Activated CD8-positive, alpha-beta T cell treated with anti-CD3 and anti-CD28 coated beads for 36 hours (primary cell): ENCODE measurements at places on chromosomes 13 and 19.

- H3K36me3 ChIP-seq, result no peaks in the 10 kb centered on the region
- DNase-seq, result no peak
- H3K27me3 ChIP-seq, result no peaks in the 10 kb centered on the region
Observed at GRCh38 chr13:35512271-35512920, 35.9 kb upstream of the MAB21L1 start.

DNA sequence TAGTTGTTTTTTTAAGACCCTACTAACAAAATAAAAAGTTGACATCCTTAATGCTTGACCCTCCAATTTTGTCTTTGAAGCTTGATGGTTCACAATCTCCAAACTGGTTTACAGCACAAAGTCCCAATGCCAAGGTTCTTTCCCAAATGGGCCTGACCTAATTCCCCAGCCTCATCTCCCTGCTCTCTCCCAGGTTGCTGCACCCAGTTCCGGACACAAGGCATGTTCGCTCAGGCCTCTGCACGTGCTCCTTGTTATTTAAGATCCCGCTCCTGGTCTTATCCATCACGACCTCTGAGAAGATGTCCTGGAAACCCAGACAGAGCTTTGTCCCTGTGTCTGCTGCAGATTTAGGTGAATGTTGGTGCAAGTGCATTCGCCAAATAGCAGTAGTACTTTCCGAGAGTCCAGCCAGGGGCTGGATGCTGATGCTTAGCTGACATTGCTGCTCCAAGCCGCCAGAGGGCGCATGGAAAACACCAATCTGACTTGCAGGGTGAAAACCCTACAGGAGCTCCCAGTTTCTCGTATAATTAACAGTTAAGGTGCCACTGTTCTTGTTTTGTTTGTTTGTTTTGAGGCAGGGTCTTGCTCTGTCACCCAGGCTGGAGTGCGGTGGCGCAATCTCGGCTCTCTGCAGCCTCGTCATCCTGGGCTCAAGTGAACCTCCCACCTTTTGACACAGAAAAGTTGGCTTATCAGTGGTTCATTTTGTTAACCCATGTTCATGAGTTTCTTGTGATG is 18.5 kb downstream of the LYPD3 start:
- H3K36me3 ChIP-seq, result no peaks in the 10 kb centered on the region
- H3K4me1 ChIP-seq, result peaks cover 18% of the 10 kb centered on the region
- no peaks in the 10 kb centered on the region for H3K27me3 ChIP-seq
- H3K4me3 ChIP-seq, result no peak overlapping the region
- DNase-seq, result peak; percentile 84

DNA sequence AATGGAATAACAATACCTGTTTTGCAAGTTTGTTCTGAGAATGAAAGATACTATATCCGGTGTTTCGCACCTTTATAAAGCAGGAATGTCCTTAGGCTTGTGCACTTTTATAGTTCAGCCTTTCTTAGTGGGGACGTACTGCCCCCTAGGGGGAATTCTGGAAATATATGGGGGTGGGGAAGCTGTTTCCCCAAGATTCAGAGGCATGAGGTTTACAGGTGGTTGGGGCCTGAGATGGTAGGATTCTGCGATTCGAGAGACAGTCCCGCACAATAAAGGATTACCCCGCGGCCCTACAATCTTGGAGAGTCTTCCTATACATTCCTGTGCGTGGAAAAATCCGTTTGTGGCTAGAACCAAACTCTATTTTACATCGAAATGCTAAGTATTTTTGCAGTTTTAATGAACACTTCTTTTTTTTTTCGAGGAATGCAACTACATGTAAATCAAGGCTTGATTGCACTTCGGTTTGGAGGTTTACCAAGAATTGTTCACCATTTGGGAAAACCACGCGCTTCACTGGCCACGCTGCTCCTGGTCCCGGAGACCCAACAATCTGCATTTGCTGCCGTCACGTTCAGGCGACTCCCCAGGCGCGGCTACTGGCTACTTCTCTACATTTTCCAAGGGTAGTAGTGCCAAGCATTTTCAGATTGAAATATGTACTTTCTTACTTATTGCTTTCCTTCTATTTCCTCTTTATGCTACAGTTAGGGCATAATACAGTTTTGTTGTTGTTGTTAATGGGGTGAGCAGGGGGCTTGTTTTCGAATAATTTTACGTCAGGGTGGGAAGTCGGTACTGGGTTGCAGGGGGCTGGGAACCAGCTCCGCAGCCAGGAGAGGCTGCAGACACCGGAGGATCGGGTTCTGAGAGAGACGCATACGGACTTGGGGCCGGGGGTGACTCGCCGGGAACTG is 830 bp downstream of the NEK5 start:
- peaks cover 15% of the 10 kb centered on the region for H3K4me1 ChIP-seq
- peak; percentile 65 for DNase-seq
- no peaks in the 10 kb centered on the region for H3K36me3 ChIP-seq
- peaks cover 17% of the 10 kb centered on the region for H3K27me3 ChIP-seq

- H3K4me1 ChIP-seq, result peaks cover 75% of the 10 kb centered on the region
- DNase-seq, result peak; percentile 53
- H3K36me3 ChIP-seq, result peaks cover under 1% of the 10 kb centered on the region
- no peaks in the 10 kb centered on the region for H3K27me3 ChIP-seq
- peak overlapping the region; percentile 68 for H3K4me3 ChIP-seq
- H3K27ac ChIP-seq, result peak overlapping the region; percentile 89
Observed at GRCh38 chr19:9862938-9863337, 27.8 kb downstream of the PIN1 start.

GRCh38 chr13:79226250-79226649 is 179.8 kb downstream of the RBM26 start:
- H3K27ac ChIP-seq, result no peak overlapping the region
- H3K27me3 ChIP-seq, result peaks cover 8% of the 10 kb centered on the region
- H3K4me3 ChIP-seq, result no peak overlapping the region
- H3K4me1 ChIP-seq, result no peaks in the 10 kb centered on the region

DNA sequence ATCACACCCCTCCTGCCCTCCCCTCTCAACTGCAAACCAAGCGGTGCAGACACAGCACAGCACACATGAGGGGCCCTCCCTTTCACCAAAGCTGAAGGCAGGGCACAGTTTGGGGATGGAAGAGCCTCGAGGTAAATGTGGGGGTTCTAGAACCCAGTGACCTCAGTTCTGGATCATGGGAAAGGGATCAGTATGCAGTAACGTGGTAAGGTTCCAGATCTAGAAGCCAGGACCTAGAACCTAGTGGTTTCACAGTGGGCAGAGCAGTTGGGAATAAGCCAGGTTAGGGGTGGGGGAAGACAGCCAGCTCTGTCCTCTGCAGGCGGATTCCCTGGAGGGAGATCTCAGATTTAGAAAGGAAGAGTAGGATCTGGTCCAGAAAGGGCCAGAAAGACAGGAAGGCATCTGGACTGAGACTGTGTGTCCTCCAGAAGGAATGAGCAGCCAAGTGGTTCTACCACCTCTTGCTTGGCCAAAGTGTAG is 3.1 kb downstream of the FTL start:
- H3K36me3 ChIP-seq, result peaks cover 43% of the 10 kb centered on the region
- peaks cover 36% of the 10 kb centered on the region for H3K4me1 ChIP-seq
- no peak for DNase-seq
- H3K27ac ChIP-seq, result peak overlapping the region; percentile 100

GRCh38 chr13:108034909-108035410 is 180.4 kb downstream of the LIG4 start:
- peaks cover 2% of the 10 kb centered on the region for H3K4me1 ChIP-seq
- no peak overlapping the region for H3K4me3 ChIP-seq
- no peak for DNase-seq
- no peak overlapping the region for H3K27ac ChIP-seq
- H3K36me3 ChIP-seq, result no peaks in the 10 kb centered on the region
- no peaks in the 10 kb centered on the region for H3K27me3 ChIP-seq

- H3K4me1 ChIP-seq, result no peaks in the 10 kb centered on the region
- H3K27me3 ChIP-seq, result no peaks in the 10 kb centered on the region
- H3K27ac ChIP-seq, result no peak overlapping the region
- H3K36me3 ChIP-seq, result no peaks in the 10 kb centered on the region
- H3K4me3 ChIP-seq, result no peak overlapping the region
Observed at GRCh38 chr13:82717249-82717648, 1165.0 kb downstream of the SLITRK1 start.

- no peaks in the 10 kb centered on the region for H3K36me3 ChIP-seq
- peaks cover 4% of the 10 kb centered on the region for H3K27me3 ChIP-seq
- H3K4me3 ChIP-seq, result no peak overlapping the region
- peaks cover 26% of the 10 kb centered on the region for H3K4me1 ChIP-seq
Observed at GRCh38 chr13:44770951-44771350, 194.8 kb upstream of the TSC22D1 start.

DNA sequence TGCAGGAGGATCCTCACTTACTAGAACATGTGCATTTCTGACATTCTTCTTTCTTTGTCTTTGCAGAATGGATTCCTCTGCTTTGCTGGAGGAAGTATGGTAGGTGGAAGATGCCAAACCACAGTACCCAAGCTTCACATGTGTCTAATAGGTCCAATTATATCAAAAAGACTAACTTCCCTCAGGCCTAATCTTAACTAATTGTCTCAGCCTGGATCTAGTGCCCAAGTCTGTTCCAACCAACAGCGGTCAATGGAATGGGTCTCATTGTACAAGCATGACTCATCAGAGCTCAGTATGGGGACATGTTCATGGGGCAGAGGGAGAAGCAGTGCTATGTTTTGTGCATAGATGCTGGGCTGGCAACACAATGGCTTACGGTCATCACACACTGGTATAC is 81.6 kb upstream of the CSNK1A1L start:
- H3K4me1 ChIP-seq, result no peaks in the 10 kb centered on the region
- H3K27me3 ChIP-seq, result no peaks in the 10 kb centered on the region
- H3K27ac ChIP-seq, result no peak overlapping the region
- no peak for DNase-seq

DNA sequence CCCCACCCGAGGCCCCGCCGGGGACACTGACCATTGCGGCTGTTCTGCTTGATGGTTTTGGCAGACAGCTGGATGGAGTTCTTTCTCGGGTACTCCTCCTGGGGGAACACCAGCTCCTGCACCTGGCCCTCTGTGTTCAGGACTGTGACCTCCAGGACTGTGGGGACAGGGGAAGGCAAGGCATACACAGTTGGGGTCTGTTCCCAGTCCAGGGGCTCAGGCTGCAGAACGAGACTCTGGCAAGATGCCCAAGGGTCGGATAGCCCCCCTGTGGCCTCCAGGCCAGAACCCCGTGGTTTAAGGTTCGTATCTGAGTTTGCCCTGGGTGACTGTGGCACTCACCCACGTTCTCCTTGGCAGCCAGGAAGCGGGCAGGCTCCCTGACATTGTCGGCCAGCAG is 22.7 kb upstream of the ASF1B start:
- H3K4me3 ChIP-seq, result no peak overlapping the region
- no peak for DNase-seq
- H3K27ac ChIP-seq, result no peak overlapping the region
- no peaks in the 10 kb centered on the region for H3K27me3 ChIP-seq
- H3K4me1 ChIP-seq, result no peaks in the 10 kb centered on the region

- peaks cover 10% of the 10 kb centered on the region for H3K36me3 ChIP-seq
- H3K27ac ChIP-seq, result no peak overlapping the region
- no peak overlapping the region for H3K4me3 ChIP-seq
- no peak for DNase-seq
- peaks cover 51% of the 10 kb centered on the region for H3K4me1 ChIP-seq
Observed at GRCh38 chr13:46647512-46648065, 94.6 kb downstream of the LRCH1 start.

DNA sequence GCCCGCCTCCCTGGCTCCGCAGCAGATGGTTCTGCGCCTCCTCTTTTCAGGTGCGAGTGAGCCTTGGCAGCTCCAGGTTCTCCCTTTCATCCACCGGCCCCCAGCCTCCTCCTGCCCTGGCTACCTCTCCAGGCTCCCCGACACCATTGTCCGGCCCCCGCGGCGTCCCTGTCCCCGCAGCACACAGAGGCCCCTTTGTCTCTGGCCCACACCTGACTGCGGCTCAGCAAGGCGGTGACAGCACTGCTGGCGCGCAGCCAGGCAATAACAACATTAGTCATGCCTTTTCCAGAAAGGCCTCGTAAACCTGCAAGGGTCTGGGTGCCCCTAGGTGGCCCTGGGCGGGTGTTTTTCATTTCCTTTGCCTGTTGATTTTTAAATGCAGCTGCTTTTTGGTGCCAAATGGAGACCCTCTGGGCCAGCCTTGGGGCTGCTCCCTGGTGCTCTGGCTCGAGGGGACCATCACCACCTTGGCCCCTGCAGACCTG is 73.2 kb upstream of the MEDAG start:
- peak; percentile 85 for DNase-seq
- H3K36me3 ChIP-seq, result no peaks in the 10 kb centered on the region
- no peak overlapping the region for H3K4me3 ChIP-seq
- H3K27ac ChIP-seq, result no peak overlapping the region

DNA sequence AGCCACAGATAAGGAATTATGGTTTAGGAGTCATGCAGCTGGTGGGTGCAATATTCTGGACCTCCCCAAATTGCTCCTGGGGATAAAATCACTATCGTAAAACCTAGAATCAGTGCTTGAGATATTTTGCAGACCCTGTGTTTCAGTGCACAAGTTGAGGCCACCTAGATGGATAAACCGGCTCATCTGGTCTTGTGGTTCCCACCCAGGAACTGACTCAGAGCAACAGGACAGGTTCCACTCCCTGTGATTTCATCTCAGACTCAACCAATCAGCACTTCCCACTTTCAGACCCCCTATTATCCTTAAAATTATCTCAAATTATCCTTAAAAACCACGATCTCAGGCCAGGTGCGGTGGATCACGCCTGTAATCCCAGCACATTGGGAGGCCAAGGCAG is 21.0 kb downstream of the FBXL12 start:
- H3K27ac ChIP-seq, result no peak overlapping the region
- no peak for DNase-seq
- H3K27me3 ChIP-seq, result no peaks in the 10 kb centered on the region
- H3K36me3 ChIP-seq, result peaks cover 8% of the 10 kb centered on the region
- no peak overlapping the region for H3K4me3 ChIP-seq

DNA sequence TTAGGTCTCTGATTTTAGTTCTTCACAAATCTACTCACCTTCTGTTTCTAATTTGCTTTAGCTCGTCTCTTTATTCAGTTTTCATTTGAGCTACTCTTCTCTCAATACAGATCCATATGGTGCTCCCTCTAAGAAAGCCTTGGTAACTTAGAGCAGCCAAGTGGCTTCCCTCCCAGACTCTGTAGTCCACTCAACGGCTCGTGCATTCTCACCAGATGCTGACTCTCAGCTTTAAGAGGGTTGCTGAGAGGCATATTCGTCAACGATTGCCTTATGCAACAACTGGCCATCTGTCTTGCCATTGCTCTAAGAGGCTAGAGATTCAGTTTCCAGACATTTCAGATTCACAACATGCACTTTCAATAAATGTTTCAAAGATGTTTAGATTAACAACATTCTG is 785.8 kb upstream of the SLC10A2 start:
- H3K27ac ChIP-seq, result no peak overlapping the region
- no peaks in the 10 kb centered on the region for H3K27me3 ChIP-seq
- no peaks in the 10 kb centered on the region for H3K36me3 ChIP-seq

GRCh38 chr13:50529154-50529882 is 314.2 kb downstream of the DLEU7 start:
- no peak overlapping the region for H3K4me3 ChIP-seq
- H3K27me3 ChIP-seq, result no peaks in the 10 kb centered on the region
- H3K36me3 ChIP-seq, result no peaks in the 10 kb centered on the region
